ENCODE measurements at places on chromosomes 2 and 18.

- no peak for DNase-seq
Observed at GRCh38 chr2:6831229-6831628, 34.5 kb downstream of the CMPK2 start.

GRCh38 chr2:176449852-176450251 lies 180.6 kb downstream of the MTX2 start:
- no peak for DNase-seq

DNA sequence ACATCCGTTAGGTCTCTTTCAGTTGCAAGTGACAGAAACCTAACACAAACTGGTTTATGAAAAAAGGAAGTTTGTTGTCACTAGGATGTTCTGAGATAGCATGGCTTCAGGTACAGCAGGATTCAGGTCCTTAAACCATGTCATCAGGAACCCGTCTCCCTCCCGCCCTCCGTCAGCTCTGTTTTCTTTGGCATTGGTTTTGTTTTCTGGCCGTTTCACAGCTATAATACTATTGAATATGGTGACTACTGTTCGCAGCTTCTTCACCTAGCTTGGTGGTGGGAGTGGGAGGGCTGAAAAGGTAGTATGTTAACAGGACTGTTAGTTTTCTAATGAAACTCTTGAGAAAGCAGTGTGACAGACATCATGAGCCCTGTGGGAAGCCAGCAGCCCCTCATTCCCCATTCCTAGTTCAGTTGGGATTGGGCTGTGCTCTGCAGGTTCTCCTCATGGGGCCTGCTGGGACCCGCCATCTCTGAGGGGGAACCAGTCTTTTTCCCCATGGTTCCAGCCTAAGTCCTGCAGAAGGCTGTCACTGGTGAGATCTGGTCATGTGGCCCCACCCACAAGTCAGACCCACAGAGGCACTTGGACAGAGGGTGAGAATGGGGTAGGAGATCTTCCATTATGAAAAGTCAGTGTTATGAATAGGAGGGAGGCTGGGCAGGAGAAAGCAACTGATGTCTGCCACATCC lies 12.1 kb downstream of the PTMA start:
- DNase-seq = no peak

DNA sequence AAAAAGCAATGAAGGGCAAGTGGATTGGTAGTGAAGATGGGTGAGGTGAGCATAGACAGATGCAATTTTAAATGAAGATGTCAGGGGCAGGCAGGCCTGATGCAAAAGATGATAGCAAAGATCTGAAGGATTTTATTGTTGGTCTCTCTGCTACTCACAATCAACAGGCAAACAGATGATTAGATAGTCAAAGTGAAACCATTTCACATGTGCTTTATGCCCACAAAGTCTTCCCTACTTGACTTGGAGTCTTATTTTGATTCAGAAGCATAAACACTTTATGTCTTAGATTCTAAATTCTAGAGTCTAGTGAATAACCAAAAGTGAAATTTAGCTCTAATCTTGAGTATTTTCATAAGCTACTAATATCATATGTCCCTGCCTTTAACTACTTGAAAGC lies 153.8 kb upstream of the HNRNPA3 start:
- no peak for DNase-seq

GRCh38 chr18:62976227-62976626 lies 260.9 kb downstream of the PHLPP1 start:
- peak; percentile 80 for DNase-seq

DNA sequence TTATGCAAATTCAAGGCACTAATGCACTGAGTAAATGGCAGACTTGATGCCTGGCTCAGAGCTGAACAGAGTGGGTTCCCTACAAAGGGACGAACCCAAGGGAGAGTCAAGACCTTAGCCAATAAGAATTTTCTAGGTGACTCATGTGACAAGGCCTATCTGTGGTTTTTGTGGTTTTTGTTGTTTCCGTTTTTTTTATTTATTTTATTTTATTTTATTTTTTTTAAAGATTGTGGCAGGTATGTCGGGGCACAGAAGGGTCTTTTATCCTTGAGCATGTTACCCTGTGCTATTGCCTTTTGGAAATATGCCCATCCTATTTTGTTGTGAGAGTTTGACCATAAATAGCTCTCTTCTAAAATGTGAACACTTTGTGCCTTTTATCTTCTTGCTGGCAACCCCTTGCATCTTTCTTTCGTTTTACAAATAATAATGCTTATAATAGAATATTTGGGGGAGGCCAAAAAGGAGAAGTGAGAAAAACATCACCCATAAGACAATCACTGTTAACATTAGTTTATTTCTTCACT lies 113.4 kb upstream of the AQP4 start:
- no peak for DNase-seq

DNA sequence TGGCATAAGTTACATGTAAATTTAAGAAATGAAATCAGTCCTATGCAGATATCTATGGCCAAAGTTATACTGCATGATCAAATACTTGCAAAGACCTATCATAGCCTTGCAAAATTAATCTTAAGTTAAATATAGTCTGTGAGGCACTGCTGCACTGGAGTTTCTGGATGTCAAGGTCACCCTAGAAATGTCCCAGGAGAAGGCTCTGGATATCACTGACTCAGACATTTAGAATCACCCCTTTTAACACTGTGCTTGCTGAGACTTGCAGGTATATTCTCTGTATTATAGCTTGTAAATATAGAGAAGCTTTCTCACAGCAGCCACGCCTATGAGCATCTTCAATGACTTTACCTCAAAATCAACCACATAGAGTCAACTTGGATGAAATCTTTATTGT lies 51.5 kb downstream of the ETAA1 start:
- DNase-seq = no peak

- no peak for DNase-seq
Observed at GRCh38 chr2:112995346-112995920, 9.8 kb upstream of the IL36A start.

GRCh38 chr2:152189622-152190495 lies 14.3 kb upstream of the STAM2 start:
- peak; percentile 46 for DNase-seq

GRCh38 chr2:133541376-133541775 lies 26.9 kb downstream of the NCKAP5 start:
- DNase-seq = no peak

GRCh38 chr2:33859811-33860461 lies 260.8 kb upstream of the FAM98A start:
- no peak for DNase-seq

DNA sequence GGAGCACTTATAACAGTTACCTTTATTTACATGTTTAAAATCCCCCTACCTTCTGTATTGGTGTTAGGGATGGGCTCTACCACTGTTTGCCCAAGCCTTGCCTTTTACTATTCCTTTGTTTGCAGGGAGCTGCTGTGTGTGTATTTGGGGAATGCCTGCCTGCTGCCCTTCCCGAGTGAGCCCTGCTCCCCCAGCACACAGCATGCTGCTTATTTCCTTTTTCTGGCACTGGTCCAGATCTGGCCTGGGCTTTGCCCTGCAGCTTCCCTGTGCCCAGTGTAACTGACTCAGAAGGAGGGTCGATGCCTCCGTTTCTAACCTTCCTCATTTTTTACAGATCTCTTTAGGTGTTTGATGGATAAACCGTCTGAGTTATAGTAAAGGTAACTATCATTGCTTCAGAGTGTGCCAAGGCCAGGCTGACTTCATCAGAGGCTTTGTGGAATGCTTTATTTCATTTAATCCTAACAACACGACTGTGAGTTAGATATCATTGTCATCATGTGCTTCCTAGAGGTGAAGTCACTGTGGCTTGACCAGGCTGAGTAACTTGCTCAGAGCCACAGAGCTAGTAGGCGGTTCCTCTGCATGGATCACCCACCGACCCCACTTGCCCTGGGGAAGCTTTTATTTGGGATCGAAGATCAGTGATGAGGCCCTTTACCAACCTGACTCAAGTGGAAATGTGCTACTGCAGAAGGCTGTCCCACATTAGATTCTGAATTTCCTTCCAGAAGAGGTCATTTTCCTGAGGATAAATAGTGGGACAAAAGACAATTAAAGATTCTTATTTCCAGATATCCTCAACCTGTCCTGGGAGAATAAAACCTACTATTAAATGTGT lies 238.8 kb downstream of the ZNF407 start:
- peak; percentile 82 for DNase-seq

DNA sequence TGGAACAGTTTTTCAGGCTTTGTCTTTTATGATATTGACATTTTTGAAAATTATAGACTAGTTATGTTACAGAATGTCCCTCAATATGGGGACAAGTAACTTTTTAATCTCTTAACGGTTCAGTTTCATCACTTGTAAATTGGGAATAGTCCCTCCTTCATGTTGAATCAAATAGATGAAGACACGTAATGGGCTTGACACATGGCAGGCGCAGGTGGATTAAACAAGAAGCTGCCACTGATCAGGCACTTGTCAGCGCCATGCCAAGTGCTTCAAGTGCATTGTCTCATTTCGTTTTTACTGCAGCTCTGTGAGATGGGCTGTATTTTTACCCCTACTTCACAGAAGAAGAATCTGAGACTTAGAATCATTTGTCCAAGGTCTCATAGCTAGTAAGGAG lies 9.5 kb upstream of the SMAD4 start:
- no peak for DNase-seq

GRCh38 chr18:44798433-44799048 lies 117.9 kb downstream of the SETBP1 start:
- DNase-seq = no peak

GRCh38 chr2:238954841-238955591 lies 107.1 kb downstream of the TWIST2 start:
- DNase-seq = no peak

GRCh38 chr2:209721497-209721896 lies 50.1 kb upstream of the UNC80 start:
- DNase-seq = no peak

GRCh38 chr18:11308499-11308898 lies 159.1 kb upstream of the PIEZO2 start:
- DNase-seq = no peak

DNA sequence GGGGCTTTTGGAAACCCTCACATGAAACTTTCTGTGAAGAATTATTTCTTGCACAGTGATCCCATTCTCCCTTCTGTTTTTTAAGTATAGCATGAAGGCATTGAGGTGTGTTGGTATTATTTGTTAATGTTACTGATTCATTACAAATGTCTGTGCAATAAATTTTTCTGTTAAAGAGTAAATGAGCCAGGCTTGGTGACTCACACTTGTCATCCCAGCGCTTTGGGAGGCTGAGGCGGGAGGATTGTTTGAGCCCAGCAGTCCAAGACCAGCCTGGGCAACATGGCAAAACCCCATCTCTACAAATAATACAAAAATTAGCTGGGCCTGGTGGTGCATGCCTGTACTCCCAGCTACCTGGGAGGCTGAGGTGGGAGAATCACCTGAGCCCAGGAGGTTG lies 87.8 kb downstream of the KCTD18 start:
- no peak for DNase-seq

- DNase-seq = no peak
Observed at GRCh38 chr18:48820483-48821250, 130.1 kb downstream of the SMAD7 start.

GRCh38 chr2:86789687-86790133 lies 1.0 kb downstream of the CD8A start:
- DNase-seq = no peak

- DNase-seq = no peak
Observed at GRCh38 chr18:11767935-11768334, 78.9 kb downstream of the GNAL start.

DNA sequence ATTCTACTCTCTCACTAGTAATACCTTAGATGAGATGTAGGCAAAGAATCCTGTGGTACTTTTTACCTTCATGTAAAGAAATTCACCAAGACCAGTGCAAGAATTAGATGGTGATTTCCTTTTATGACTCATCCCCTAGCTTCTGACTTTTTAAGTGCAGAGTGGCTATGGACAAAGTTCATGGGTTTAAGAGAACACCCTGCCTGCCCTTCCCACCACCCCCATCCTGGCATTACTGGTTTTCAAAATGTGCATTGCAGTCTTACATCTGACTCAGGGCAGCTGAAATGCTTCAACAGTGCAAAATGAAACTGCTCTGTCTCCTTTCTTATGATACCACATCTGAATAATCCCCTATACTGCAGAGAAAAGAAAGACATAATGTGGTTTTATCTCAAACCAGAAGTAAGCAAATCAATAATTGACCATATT lies 22.6 kb downstream of the MAIP1 start:
- DNase-seq = no peak

- no peak for DNase-seq
Observed at GRCh38 chr2:98458207-98458606, 13.5 kb downstream of the INPP4A start.

DNA sequence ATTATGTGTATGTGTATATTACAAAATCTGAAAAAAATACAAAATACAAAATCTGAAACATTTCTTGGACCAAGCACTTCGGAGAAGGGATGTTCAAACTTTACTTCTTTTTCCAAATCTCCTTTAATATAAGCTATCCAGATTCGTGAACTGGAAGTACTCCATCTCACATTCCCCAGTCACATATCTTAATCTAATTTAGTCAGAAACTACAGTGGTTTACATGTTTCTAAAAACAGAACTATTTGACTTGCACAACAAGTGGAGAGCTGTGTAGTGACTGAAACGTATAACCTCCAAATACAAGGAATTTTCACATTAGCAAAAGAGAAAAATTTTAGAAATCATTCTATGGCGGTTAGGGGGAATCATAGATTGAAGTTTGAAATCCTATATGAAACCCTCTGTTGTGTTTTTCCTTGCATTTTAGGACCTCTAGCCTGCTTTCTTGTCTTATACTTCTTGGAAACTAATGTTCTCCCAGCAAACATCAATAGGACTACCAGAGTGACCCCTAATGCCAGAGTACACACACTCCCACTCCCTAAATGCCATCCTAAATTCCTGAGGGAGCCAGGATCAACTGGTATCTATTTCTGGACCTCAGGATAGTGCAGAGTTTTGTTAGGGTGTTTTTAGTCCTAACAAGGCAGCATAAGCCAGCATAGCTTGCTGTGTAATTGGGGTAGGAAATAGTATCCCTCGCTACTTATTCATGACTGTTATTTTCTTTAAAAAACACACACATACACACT lies 30.2 kb upstream of the ROCK1 start:
- DNase-seq = no peak

GRCh38 chr2:95722131-95722697 lies 130.4 kb downstream of the TRIM43 start:
- DNase-seq = no peak

DNA sequence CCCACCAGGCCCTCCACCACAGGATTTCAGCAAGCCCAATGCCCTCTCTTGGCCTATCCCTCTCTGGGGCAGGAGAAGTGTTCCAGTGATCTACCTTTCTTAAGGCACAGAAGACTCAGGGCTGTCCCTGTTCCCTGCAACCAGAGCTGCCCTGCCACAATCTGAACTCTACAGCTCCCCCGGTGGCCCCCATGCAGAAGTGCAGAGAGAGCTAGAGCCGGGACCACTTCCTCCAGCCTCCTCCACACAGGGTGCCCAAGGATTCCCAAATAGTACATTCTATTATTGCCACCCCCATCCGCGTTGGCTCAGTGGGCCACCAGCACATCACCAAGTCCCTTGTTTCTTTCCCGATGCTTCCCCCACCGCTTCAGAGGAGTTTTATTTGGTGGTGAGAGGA lies 114.8 kb upstream of the PTPRM start:
- DNase-seq = no peak

All from DMS153 (cell line).